ENCODE measurements at places on chromosomes 13 and 19.

DNA sequence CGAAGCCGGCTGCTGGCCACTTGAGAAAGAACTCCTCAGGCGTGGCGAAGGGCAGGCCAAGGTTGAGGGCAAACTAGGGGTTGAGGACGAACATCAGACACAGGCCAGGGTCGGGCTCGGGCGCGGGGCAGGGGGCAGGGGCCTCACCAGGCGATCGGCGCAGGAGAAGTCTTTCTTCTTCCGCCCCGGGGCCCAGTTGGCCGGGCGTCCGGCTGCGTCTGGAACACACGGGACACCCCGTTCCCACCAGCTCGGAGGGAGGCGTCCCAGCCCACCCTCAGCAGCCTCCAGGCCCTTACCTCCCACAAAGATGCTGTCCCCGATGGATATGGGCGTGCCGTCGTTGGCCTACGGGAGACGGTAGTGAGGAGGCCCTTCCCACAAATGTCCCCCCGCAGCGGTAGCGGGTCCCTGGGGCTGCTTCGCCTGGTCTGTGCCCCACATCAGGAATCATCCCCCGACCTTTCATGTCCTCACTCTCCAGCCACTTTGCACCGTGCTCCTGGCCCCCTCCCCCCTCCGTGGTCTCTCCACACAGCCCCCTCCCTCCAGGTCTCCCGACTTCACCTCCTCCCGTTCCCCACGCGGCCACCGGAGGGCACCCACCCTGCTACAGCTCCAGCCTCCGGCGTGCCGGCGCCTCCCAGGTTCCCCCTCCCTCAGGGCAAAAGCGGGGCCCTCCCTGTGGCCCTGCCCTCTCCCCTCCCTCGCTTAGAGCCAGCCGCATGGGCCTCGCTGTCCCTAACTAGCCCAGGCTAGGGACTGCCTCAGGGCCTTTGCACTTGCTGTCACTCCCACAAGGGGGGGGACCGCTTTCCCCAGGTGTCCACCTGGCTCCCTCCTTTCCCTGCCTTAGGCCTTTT, 4.8 kb downstream of the PNKP start:
- DNase-seq = no peak

GRCh38 chr13:90320664-90321063, 1026.8 kb upstream of the MIR17HG start:
- no peak for DNase-seq

DNA sequence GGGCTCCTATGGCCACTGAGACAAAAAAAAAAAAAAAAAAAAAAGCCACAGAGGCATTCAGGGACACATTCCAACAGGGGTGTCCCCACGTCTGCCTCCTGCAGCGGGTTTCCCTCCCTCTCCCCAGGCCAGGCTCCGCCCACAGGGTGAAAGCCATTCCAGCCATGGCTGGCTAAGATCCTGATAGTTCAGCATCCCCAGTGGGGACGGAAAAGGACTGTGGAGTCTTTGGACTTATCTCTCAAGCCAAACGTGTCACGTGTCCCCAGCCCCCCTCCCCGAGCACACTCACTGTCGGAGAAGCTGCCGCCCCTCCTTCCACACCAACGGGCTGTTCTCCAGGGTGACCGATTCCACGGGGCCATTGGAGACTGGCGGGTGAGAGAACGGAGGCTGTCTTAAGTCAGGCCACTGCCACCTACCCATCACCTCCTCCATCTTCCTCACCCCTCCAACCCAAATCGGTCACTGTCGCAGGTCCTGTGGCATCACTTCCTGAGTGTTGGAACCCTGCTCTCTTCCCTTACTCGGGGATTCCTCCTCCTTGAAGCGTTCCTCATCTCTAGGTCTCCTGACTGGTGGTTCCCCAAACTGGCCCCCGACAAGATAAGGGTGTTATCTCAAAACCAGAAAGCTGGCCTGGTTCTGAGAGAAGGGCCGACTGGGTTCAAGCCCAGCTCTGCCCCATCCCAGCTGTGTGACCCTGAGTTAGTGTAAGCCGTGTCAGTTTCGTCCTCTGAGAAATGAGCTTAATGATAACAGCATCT, 9.1 kb upstream of the FKRP start:
- no peak for DNase-seq

DNA sequence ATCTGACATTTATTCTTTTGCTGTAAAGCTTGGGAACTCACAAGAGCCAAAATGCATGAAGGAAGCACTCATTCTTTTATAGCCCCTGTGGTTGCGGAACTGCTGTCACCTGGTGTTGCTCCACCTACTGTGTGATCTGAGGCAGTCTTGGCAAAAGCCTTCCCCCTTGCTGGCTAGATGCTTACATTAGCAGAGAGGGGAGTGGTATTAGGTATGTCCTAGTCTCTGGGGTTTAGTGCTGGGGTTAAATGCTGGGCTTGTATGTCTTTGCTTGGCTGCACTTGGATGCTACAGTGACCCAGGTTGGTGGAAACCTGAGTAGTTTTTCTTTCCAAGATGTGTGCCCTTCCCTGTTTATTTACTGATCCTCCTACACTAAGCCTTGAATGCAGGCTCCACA, 99.3 kb downstream of the WDFY2 start:
- no peak for DNase-seq

DNA sequence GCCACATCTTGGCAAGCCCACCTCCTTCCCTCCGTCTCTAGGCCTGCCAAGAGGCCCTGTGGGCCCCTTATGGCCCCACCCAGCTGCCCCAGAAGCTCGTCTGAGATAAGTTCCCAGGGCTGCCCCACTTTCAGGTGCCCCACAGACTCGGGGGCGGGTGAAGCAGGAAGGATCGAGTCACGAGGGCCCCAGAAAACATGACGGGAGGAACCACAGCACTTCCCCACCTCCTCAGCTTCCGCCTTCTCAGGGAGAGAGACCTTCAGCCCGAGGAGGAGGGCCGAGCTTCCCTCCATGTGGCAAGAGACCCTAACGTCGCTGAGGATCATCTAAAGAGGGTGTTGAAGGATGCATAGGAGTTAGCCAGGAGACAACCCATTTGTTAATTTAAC, 4.5 kb upstream of the IL12RB1 start:
- peak; percentile 63 for DNase-seq

DNA sequence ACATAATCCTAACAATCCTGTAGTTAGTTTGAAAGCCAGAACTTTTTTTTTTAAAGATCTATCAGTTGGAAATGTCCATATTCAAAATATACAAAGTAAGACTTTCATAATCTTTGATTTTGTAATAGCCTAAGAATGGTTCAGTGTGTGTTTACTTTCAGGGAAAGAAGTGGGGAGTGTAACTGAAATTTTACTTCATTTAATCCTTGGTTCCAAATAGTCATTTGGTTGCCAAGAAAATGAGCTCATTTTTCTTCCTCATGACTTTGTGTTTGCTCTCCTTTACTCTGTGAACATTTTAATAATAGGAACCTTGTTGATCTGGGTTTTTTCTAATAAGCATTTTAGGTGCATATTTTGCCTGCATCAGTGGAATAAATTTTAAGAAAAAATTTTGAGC, 278.8 kb downstream of the SLITRK6 start:
- DNase-seq = peak; percentile 10

- DNase-seq = no peak
Measured at GRCh38 chr19:55158848-55159749, 1.6 kb upstream of the TNNI3 start.

DNA sequence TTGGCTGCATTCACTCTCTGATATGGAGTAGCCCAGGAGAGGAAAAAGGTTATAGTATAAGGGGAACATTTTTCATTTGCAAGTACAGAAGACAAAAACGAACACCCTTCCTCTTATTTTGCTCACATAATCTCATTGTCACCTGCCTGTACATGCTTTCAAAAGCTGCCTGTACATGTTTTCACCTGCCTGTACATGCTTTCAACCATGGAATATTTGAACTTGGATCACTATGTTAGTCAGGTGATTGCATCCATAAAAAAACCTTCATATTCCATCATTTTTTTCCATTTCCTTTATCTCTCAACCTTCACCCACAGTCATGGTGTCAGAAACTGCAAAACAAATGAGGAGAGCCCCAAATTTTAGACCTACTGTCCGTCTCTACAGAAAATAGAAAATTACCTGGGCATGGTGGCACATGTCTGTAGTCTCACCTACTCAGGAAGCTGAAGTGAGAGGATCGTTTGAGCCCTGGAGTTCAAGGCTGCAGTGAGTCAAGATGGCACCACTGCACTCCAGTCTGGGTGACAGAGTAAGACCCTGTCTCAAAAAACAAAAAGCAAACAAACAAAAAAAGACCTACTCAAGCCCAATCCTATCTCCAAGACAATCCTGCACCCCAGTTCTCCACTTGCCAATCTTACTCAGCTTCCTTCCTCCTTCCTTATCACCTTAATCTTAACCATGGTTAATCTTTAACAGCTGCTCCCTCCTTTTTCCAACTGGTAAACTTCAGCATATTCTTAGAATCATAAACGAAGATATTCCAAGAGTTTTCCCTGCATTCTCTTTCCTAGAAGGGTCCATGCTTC, 11.6 kb downstream of the IGFL2 start:
- DNase-seq = no peak

DNA sequence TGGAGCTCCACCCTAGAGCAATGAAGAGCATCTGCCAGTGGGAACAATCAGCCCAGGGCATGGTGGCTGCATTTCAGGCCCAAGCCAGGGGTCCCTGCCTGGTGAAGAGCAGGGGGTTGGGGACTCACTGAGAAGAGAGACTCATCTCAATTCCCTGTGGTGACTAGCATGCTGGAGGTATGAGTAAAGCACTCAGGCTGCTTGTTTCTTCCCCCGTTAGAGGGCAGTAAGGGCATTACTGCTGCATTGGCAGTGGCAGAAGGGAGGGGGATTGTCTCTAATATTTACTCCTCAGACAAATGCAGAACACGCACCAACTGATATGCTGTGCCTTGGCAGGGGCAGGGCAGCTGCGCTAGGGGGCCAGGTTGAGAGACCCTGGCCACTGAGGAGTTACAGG, 329.1 kb downstream of the SLITRK5 start:
- no peak for DNase-seq

- DNase-seq = no peak
Measured at GRCh38 chr19:36420961-36421748, 2.7 kb upstream of the ZFP82 start.

DNA sequence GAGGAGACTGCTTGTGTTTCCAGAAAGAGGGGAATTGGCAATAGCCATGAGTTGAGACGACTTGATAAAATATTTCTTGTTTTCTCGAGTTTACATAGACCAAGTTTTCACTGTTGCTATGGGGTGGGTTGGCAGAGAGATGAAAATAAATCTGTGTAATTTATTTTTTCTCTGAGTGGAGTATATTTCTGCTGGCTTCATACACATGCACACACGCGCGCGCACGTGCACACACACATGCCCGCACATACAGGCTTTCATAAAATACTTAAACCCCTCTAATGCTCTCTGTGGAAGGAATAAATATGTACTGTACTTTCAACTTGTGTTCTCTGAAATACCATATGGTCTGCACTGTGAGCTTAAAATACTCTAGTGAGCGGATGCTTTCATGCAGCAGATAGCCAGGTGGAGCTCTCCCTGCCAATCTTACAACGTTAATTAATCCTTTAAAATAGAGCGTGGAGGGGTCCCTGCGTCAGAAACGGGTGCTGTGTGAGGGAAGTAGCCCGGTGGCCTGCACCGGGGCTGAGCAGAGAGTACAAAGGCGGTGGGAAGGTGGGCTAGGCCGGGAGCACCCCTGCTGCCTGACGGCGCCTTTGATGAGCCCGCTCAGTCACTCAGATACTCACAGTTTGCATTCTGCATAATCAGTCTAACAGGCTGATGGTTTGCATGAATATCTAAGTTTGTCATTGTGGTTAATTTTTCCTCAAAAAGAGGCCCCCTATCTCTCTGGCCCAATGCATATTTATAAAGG, 44.1 kb downstream of the CCNE1 start:
- DNase-seq = no peak

DNA sequence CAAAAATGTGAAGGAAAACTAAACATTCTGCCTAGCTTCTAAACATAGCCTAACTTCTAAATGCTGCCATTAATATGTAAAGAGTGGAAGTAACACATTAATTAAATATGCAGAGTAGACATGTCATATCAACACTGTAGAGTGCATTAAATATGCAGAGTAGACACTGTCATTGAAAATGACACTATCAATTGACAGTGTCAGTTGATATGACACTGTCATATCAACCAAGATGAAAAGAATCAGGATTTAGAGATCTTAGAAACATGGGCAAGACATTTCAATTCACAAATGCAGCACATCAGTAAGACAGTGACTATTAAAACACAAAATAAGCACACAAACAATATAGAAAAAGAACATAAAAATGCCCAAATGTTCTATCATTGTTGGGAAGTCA, 25.3 kb downstream of the ESD start:
- no peak for DNase-seq

DNA sequence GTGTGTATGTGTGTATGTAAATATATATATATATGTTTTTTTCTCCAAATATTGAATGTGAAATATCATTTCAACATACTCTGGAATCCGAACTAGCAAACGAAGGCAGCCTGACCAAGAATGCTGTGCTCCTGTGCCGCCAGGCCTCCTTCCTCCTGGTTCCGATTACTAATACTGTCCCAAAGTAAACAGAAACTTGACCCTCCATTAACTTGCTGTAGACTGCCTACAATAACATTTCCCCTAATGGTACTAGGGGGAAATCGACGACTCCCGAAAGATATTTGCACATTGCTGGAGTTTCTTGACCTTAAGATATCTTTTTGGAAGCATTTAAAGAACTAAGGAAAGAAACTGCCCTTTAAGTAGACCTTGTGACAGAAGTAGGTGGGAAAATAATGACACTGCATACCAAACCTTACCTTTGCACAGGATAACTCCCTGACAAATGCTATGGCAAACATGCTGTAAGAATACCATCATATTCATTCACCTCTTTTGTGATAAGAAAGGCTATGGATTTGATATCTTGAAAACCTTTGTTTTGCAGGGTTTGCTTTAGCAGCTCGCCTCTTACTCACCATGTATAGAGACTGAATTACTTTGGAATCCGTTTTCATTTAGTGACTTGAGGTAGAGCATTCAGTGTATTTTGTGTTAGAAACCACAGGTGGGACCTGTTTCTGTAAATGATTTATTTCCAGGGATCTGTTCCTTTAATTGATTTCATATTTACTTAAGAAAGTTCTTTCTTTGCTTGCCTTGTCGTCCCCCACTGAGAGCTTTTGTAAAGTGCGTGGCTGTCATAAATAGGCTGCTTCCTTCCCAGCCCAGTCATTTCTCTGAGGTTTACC, 80.1 kb downstream of the KLF5 start:
- no peak for DNase-seq

DNA sequence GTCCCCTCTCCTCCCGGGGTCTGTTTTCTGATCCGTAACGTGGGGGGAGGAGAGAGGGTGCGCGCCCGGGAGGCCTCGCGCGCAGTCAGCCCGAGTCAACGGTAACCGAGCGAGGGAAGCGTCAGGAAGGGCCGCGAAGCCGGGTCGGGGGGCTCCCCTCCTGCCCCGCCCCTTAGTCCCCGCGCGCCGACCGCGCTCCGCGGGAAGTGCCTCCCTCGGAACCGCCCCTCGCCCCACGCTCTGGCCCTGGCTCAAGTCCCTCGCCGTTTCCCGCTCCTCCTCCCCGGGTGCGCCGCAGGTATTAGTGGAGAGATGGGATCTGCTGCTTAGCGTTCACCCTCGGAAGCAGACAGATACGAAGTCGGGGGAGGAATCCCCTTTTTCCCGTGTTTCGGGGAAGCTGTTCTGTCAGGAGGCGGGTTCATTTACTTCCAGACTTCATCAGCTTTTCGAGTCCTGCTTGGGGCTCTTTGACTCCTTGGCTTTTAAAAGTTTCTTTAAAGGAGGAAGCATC, 770 bp downstream of the HNRNPM start:
- no peak for DNase-seq

GRCh38 chr19:33447336-33448158, 74.0 kb downstream of the CEBPG start:
- DNase-seq = no peak

Data from pons (tissue), 1 donor.